ENCODE measurements at places on chromosomes 11 and 22.

- DNase-seq: no peak
These were observed 159.4 kb downstream of the CADM1 start for GRCh38 chr11:115344846-115345245.

GRCh38 chr22:50169181-50169759 is 1.3 kb upstream of the PANX2 start:
- no peak for DNase-seq

DNA sequence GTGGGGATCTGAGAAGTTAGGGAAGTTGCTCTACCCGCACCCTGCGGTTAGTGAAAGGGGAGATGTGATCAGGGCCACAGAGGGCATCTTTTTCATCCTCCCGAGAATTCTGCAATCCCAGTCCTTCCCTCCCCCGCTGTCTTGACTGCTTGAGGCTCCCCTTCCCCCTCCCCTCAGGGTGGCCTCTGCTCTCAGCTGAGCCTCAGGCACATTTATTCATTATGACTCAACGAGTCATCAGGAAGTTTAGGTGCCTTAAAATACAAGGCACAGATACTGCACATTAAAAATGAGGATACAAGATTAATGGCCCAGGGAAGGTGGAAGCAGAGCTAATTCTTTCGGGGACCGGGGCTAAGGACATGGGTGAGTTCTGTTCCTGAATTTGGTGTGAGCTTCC is 104.0 kb downstream of the CACNA1I start:
- DNase-seq: no peak

DNA sequence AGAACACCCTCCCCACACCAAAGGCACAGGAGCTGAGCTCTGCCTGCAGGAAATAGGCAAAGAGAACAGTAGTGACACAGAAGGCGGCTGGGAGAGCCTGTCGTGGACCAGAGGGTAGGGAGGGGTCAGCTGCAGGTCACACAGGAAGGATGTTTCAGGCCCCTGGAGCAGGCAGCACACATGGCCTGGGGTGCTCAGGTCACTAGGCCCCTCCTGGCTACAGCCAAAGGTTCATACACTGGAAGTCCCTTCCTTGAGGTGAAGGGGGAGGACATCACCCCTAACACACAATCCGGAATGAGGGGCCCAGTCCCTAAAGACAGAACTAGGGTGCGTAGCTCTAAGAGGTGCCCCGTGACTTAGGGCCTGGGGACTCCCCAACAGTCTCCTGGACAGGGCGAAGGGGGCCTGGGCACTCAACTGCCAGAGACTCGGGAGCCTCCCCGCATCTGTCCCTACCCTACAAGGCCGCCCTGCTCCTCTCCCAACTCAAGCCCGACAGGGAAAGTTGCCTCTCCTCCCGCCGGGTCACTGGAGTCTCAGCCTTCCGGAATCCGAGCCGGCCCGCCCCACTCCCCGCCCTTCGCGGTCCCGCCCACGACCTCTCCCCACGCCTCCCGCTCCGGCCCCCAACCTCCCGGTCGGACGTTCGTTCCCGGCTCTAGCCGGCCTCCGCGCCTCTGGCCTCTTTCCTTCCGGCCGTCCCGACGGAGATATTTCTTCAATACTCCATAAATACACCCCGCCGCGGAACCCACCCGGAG is at the start of gene CYB5R2:
CYB5R2 (minus strand) TSS at position 541 of the 764 bp plus-strand sequence. CDS start 675 bp downstream, outside the sequence.
- DNase-seq: no peak

GRCh38 chr11:30917859-30918478 is 331.8 kb upstream of the MPPED2 start:
- DNase-seq: no peak

- no peak for DNase-seq
These were observed 152.7 kb downstream of the ADAMTS15 start for GRCh38 chr11:130601141-130601540.

- DNase-seq: no peak
These were observed 46.9 kb downstream of the C11orf71 start for GRCh38 chr11:114353443-114353842.

- DNase-seq: no peak
These were observed 116.8 kb downstream of the RRAS2 start for GRCh38 chr11:14242187-14242586.

- peak; percentile 35 for DNase-seq
These were observed 80.8 kb downstream of the ZC3H12C start for GRCh38 chr11:110173811-110174644.

- no peak for DNase-seq
These were observed 54.6 kb downstream of the RPUSD4 start for GRCh38 chr11:126156814-126157213.

DNA sequence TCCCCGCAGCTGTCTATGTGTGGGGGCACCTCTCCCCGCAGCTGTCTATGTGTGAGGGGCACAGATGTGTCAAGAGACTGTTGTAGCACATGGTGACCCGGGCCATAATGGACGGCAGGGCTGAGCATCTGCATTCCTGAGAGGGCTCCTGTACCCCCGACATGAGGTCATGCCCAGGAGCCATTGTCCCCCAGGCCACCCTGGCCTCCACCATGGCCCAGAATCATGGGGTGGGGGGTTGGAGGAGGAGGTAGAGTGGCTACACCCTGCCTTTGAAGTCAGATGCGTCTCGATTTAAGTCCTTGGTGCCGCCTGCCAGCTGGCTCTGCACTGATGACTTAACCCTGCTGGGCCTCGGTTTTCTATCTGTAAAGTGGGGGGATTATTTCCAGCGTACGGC is 49.1 kb downstream of the ARHGAP8 start:
- DNase-seq: no peak
